ENCODE measurements at places on chromosomes 6 and 20. TPM values are rescaled to one million over a fixed set of nuclear protein-coding genes. Genes with fewer than 3 reads are reported as not detected.
A peak's percentile ranks its signal among the peaks of the same experiment; 100 is the strongest.

GRCh38 chr20:62739067-62739466, 30.4 kb downstream of the NTSR1 start:
- H3K36me3 ChIP-seq = no peaks in the 10 kb centered on the region
- peaks cover 94% of the 10 kb centered on the region for H3K27me3 ChIP-seq
- H3K4me1 ChIP-seq = no peaks in the 10 kb centered on the region

The KCNQ2 gene
- total RNA-seq = not detected

DNA sequence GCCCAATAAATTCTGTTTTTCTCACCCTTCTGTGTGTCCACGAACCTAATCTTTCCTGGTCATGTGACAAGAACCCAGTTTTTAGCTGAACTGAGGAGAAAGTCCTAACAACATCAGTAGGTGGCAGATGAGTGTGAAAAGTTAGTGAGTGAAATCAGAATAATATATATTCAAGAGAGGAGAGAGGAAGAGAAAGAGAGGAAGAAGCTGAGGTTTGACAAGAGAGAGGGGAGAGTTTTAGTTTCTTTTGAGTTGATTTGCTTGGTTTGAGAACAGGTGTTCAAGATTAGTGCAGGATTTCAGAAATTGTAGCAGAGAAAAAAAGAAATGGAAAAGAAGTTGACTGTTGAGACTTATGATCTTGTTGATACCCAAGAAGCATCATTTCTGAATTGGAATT, 930.5 kb upstream of the FLRT3 start:
- H3K27ac ChIP-seq = no peak overlapping the region
- H3K27me3 ChIP-seq = no peaks in the 10 kb centered on the region
- H3K4me1 ChIP-seq = no peaks in the 10 kb centered on the region
- H3K4me3 ChIP-seq = no peak overlapping the region

The C4B gene
- 298 TPM for total RNA-seq

GRCh38 chr20:44004306-44004915, 89.8 kb downstream of the TOX2 start:
- H3K27me3 ChIP-seq = peaks cover 7% of the 10 kb centered on the region
- no peaks in the 10 kb centered on the region for H3K36me3 ChIP-seq
- no peak for DNase-seq
- no peaks in the 10 kb centered on the region for H3K4me1 ChIP-seq
- no peak overlapping the region for H3K27ac ChIP-seq

DNA sequence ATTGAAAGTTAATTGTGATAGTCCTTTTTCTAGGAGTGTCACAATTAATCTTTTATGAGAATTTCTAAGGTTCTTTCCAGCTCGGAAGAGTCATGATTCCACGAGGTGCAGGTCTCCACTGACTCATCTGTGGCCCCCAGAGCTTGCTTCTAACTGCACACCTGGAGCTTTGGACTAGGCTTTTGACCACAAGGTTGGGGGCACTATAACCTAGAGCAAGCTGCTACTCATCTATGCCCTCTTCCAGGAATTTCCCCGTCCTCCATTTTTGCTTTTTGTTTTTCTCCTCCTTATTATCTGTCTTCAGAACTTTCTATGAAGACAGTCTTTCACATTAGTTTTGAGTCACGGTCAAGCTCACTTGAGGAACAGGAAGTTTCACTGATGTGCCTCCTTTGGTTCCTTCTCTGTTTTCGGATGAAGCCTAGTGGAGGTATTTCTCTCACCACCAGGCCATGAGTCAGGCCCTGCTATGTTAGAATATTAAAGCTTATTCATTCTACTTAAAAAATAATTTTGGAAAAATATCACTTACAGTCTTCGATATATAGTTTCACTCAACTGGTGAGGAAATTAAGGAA, 119.2 kb upstream of the INSM1 start:
- H3K27ac ChIP-seq = no peak overlapping the region
- H3K4me3 ChIP-seq = no peak overlapping the region
- DNase-seq = no peak
- no peaks in the 10 kb centered on the region for H3K36me3 ChIP-seq
- no peaks in the 10 kb centered on the region for H3K27me3 ChIP-seq

DNA sequence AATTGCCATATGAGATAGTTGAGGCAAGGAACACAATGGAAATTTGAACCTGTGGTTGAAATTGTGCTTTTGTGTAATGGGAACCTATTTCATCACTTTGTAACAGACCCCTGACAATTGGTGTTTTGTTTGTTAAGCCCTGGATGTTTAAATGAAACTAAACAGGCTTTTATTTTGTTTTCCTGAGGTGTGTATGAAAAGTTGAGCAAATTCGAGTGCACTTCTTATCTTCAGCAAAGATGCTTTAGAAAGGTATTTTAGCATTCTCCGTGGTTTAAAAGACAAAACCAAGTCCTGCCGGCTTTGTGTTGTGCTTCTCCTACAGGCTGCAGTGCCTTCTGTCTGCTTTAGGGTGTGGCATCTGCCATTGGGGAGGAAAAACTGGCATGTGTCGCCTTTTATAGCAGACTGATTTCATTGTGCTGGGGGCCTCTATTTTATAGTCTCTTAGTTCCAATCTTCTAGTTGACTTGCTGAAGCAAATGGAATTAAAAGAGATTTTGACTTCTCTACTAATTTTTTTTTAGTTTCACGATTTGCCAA, 2.2 kb upstream of the ARID1B start:
- peak overlapping the region; percentile 82 for H3K27ac ChIP-seq
- no peaks in the 10 kb centered on the region for H3K36me3 ChIP-seq
- peak overlapping the region; percentile 4 for H3K4me3 ChIP-seq
- peaks cover 5% of the 10 kb centered on the region for H3K4me1 ChIP-seq

GRCh38 chr6:39273406-39273821, 40.8 kb downstream of the KCNK17 start:
- H3K36me3 ChIP-seq = no peaks in the 10 kb centered on the region
- H3K27ac ChIP-seq = no peak overlapping the region
- H3K27me3 ChIP-seq = no peaks in the 10 kb centered on the region
- H3K4me3 ChIP-seq = no peak overlapping the region
- H3K4me1 ChIP-seq = no peaks in the 10 kb centered on the region

- no peaks in the 10 kb centered on the region for H3K4me1 ChIP-seq
- H3K27me3 ChIP-seq = no peaks in the 10 kb centered on the region
- no peak overlapping the region for H3K4me3 ChIP-seq
- no peak overlapping the region for H3K27ac ChIP-seq
Observed at GRCh38 chr6:169639653-169640278, 62.1 kb downstream of the WDR27 start.

DNA sequence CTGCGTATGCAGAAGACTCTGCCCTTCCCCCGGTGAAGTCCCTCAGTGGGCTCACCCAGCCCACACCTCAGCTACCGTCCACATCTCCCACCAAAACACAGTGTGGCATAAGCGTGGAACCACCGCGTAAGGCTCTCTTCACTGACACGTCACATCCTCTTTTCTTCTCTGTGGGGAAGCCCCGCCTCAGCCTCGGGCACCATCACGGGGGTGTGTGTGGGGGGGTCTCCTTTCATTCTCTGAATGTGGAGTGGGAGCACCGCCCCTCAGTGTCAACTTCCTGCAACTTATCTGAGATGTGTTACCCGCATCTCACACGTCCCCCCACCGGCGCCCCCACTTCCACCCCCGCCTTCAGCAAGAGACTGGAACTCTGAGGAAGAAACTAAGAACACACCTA, 388.4 kb upstream of the JARID2 start:
- no peaks in the 10 kb centered on the region for H3K27me3 ChIP-seq
- no peak for DNase-seq
- H3K27ac ChIP-seq = no peak overlapping the region
- H3K36me3 ChIP-seq = no peaks in the 10 kb centered on the region
- no peak overlapping the region for H3K4me3 ChIP-seq
- H3K4me1 ChIP-seq = no peaks in the 10 kb centered on the region

- no peaks in the 10 kb centered on the region for H3K4me1 ChIP-seq
- H3K36me3 ChIP-seq = no peaks in the 10 kb centered on the region
- H3K27ac ChIP-seq = no peak overlapping the region
Observed at GRCh38 chr20:63059684-63060056, 52.9 kb upstream of the BHLHE23 start.

- no peak overlapping the region for H3K27ac ChIP-seq
- no peak overlapping the region for H3K4me3 ChIP-seq
- DNase-seq = no peak
- no peaks in the 10 kb centered on the region for H3K27me3 ChIP-seq
- no peaks in the 10 kb centered on the region for H3K36me3 ChIP-seq
Observed at GRCh38 chr6:110140650-110141049, 38.8 kb downstream of the WASF1 start.

DNA sequence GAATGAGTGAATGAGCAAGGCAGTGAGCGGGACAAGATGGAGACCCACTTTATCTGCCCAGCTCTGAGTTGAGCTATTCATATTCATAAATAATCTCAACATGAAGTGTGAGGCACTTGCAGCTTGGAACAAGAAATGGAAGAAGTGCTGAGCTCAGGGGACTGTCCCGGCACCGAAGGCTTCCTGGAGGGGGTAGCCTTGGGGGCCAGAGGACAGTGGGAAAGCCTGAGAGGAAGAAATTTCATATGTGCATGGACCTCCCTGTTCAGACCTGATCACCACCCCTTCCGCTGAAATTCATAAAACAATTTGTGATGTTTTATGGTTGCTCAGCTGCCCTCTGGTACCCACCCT, 103.2 kb downstream of the TOX2 start:
- H3K27me3 ChIP-seq = no peaks in the 10 kb centered on the region
- DNase-seq = no peak
- no peak overlapping the region for H3K4me3 ChIP-seq
- H3K36me3 ChIP-seq = no peaks in the 10 kb centered on the region
- H3K4me1 ChIP-seq = no peaks in the 10 kb centered on the region
- no peak overlapping the region for H3K27ac ChIP-seq

The TMEM74B gene
- 4.3 TPM for total RNA-seq

GRCh38 chr20:58691773-58692578, 624 bp upstream of the NPEPL1 start:
- H3K4me1 ChIP-seq = peaks cover 23% of the 10 kb centered on the region
- no peaks in the 10 kb centered on the region for H3K27me3 ChIP-seq
- no peak for DNase-seq
- no peaks in the 10 kb centered on the region for H3K36me3 ChIP-seq
- no peak overlapping the region for H3K4me3 ChIP-seq
- H3K27ac ChIP-seq = peak overlapping the region; percentile 84

The ROMO1 gene
- 348 TPM for total RNA-seq

GRCh38 chr6:2478200-2478599, 232.8 kb upstream of the GMDS start:
- H3K4me1 ChIP-seq = no peaks in the 10 kb centered on the region
- H3K27me3 ChIP-seq = no peaks in the 10 kb centered on the region
- H3K36me3 ChIP-seq = no peaks in the 10 kb centered on the region
- DNase-seq = no peak
- no peak overlapping the region for H3K4me3 ChIP-seq
- H3K27ac ChIP-seq = no peak overlapping the region

DNA sequence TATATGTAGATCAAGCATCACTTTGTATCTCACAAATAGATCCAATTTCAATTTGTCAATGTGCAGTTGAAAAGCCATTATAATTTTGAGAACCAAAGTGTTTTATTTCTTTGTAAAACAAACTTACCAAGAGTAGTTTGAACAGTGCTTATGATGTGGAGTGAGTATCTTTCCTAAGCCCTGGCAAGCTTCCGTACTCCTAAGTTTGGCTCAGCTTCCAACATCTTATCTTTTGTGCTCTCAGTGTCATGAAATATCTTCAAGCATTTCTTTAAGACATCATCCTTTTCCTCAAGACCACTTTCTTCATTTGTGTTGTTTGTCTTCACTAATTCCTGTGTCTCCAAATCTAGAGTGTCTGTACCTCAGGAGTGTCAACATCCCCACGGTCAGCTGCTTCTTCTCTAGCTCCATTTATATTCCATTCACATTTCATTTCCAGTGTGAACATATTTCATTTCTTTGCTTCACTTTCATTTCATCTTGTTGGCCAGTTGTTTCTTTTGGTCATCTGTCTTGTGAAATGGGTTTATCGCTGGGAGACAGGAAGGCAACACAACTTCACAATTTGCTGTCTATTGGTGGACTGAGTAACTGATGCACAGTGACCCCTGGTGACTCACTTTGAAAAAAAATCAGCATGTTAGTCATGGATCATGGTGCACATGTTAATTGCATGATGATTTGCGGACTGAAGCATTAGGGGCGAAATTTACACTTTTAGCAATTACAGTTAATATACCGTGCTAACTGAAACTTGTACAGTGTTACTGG, 36.9 kb downstream of the SLC24A3 start:
- no peak for DNase-seq
- H3K4me3 ChIP-seq = no peak overlapping the region
- no peak overlapping the region for H3K27ac ChIP-seq
- H3K4me1 ChIP-seq = no peaks in the 10 kb centered on the region

DNA sequence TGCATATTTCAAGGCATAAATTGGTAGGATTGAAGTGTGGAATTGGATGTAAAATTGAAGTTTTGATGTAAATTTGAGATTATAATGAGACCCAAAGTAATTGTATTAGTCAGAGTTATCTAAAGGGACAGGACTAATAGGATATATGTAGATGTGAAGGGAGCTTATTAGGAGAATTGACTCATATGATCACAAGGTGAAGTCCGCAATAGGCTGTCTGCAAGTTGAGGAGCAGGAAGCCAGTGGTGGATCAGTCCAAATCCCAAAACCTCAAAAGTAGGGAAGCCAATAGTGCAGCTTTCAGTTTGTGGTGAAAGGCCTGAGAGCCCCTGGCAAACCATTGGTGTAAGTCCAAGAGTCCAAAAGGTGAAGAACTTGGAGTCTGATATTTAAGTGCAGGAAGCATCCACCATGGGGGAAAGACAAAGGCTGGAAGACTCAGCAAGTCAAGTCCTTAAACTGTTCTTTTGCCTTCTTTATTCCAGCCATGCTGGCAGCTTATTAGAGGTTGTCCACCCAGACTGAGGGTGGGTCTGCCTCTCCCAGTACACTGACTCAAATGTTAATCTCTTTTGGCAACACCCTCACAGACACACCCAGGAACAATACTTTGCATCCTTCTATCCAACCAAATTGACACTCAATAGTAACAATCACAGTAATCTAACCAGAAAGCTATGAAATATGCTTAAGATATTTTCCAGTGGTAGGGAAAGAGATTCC, 442.6 kb upstream of the PTCHD4 start:
- no peaks in the 10 kb centered on the region for H3K27me3 ChIP-seq
- no peak for DNase-seq
- H3K4me1 ChIP-seq = no peaks in the 10 kb centered on the region
- no peaks in the 10 kb centered on the region for H3K36me3 ChIP-seq
- no peak overlapping the region for H3K4me3 ChIP-seq

GRCh38 chr6:44804016-44804415, 416.5 kb downstream of the CDC5L start:
- H3K36me3 ChIP-seq = no peaks in the 10 kb centered on the region
- H3K27ac ChIP-seq = no peak overlapping the region
- H3K4me1 ChIP-seq = peaks cover 7% of the 10 kb centered on the region
- no peak overlapping the region for H3K4me3 ChIP-seq
- no peak for DNase-seq

- no peak overlapping the region for H3K4me3 ChIP-seq
- H3K36me3 ChIP-seq = no peaks in the 10 kb centered on the region
- no peak for DNase-seq
- no peaks in the 10 kb centered on the region for H3K27me3 ChIP-seq
- H3K27ac ChIP-seq = no peak overlapping the region
- H3K4me1 ChIP-seq = no peaks in the 10 kb centered on the region
Observed at GRCh38 chr6:166351715-166352285, 9.5 kb upstream of the SFT2D1 start.

Measured in breast epithelium (tissue), 4 donors.